Activated T-helper 1 cell treated with Interleukin-2 at 50 U/mL for 16 hours (primary cell): ENCODE measurements at places on chromosomes 4 and X.

GRCh38 chrX:105114554-105115130, 105.9 kb downstream of the TEX13A start:
- no peak for DNase-seq

DNA sequence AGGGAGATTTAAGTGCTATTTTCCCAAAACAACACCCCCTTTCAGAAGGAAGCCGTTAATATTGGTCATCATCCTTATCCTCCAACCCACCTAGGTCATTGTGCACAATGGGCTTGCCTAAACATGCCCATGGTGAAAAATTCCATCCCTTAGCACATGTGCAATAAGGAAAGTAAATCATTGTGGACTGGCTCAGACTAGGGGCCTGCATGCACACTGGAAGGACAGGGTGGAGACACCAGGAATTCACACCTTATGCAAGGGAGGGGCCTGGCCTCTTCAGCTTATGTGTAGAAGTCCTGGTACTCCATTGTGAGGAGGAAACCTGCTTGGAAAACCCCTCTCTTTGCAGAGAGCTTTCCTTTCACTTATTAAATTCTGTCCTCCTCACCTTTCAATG, 311.4 kb upstream of the NDST4 start:
- DNase-seq, result no peak

DNA sequence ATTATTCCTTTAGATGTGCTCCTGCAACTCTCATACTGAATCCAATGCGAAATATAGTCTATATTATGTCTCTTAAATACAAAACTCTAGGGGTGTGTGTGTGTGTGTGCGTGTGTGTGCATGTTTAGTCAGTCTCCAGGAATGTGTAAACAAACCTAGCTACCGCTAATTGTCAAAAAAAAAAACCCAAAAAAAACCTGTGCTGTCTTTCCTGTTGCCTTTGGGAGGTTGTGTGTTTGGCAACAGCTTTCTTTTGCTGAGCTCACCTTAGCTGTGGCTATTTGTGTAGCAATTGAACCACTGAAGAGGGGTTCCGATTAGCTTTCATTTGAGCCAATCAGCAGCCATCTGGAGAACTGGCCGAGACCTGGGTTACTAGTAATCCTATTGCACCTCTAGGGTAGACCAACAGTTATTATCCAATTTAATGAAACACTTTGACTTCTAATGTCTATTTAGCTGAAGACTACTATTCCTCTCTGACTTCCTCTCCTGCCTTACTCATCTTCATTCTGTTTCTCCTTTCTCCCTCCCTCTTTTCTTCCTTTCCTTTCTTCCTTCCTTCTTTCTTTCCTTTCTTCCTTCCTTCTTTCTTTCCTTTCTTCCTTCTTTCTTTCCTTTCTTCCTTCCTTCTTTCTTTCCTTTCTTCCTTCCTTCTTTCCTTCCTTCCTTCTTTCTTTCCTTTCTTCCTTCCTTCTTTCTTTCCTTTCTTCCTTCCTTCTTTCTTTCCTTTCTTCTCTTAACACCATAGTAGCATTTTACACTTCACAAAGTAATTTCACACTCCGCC, 471.1 kb downstream of the GBA3 start:
- no peak for DNase-seq

GRCh38 chr4:135197641-135198040, 996.1 kb upstream of the PABPC4L start:
- no peak for DNase-seq

GRCh38 chrX:39967348-39967747, 130.4 kb downstream of the BCOR start:
- DNase-seq, result no peak

- no peak for DNase-seq
Measured at GRCh38 chr4:82043809-82044137, 330.0 kb downstream of the HNRNPD start.

GRCh38 chrX:41184312-41184711, 99.1 kb downstream of the USP9X start:
- DNase-seq, result no peak

DNA sequence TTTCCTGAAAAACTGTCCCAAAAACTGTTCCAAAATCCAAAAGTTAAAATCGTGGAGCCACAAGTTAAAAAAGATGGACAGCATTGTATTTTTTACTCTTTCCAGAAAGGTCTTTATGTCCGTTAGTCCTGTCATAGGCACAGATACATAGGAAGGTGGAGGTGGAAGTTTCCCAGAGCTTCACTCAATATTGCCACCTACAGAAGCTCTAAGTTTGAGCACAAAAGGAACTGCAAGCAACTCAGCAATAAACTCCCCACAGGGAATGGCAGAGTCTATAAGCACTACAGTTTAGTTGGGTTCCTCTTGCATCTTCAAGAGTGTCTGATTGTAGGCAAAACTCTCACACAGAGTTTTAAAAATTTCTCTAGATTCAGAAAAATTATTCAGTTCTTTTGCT, 22.0 kb upstream of the UGT2B4 start:
- DNase-seq, result no peak

DNA sequence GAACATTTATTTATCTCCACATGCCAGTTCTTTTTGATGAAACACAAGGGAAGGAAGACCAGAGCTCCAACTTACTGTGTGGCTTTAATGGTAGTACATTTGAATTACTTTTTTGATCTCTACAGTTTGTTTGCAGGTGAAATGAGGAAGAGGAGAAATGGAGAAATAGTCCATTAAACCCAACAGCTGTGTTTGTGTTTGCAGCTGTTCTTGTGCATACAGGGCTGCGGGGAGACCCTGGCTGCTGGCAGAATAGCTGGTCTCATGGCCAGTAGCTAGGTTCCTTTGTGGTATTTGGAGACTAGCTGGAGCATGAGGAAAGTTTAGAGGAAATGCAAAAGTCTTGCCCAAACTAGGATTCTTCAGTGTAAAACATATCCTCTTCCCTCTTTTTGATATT, 374.8 kb downstream of the GPAT3 start:
- DNase-seq, result no peak

- DNase-seq, result no peak
Measured at GRCh38 chrX:37757082-37757481, 22.8 kb upstream of the CYBB start.

DNA sequence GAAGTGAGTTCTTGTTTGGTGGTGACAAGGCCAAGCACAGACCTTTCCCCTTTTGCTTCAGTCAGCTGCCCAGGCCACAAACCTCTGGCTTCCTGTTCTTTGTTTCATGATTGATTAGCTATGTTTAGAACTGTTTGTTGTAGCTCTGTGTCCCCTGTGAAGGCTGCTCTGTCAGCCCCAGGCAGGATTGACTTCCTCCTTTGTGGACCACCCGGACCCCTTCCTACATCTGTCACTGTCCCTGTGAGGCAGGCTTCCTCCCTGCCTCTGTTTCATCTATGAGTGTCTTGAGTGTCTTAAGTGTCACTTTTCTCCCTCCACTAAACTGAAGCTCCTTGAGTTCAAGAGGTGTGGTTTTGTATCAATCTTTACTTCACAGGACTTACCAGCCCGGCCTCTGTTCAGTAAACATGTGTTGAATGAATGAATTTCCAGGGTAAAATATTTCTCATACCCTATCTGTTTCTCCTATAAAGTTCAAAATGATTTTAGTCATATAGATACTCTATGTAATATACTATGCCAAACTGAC, 83.5 kb downstream of the ZNF674 start:
- no peak for DNase-seq

GRCh38 chr4:71004281-71004851, 10.9 kb downstream of the DCK start:
- no peak for DNase-seq

GRCh38 chrX:82748906-82749505, 759.1 kb upstream of the POU3F4 start:
- DNase-seq, result no peak

DNA sequence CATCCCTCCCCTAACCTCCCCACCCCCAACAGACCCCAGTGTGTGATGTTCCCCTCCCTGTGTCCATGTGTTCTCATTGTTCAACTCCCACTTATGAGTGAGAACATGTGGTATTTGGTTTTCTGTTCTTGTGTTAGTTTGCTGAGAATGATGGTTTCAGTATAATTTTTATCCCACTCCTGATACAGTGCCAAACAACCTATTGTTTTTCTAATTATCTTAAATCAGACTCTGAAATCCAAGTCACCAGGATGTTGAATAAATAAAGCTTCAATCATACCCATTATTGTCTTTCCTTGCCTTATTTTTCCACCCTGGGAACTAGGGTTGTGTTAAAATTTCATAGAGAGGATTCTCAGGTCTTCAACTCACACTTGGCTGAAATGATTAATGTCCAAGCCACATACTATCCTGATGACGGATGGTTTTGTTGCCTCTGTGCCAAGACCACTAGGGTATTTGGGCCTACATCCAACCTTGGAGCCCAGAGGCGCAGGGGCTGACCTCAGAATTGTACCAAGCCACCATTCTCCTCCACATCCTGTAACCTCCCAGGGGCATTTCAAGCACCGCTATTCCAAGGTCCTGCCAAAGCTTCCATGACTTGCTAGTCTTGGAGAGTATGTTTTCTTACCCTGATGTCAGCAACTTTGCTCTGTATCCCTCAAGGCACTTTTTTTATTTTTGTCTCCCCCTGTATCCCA, 332.4 kb downstream of the ARHGAP24 start:
- no peak for DNase-seq

DNA sequence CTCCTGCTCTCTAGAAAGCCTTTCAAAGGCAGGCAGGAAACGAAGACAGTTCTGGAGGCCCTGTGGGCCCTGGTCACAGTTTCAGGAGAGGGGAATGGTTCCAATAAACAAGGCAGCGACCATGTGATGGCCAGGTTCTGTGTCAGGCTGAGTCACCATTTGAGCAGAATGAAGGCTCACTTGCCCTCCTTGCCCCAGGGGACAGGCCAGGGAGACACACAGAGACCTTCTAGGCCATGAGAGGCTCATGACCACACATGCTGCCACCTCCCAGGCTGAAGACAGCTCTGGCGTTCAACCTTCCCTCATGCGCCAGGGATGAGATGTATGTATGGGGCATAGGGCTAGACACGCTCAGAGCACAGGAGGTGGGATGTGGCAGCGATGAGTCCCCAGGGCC, 22.9 kb upstream of the TRIM2 start:
- no peak for DNase-seq

DNA sequence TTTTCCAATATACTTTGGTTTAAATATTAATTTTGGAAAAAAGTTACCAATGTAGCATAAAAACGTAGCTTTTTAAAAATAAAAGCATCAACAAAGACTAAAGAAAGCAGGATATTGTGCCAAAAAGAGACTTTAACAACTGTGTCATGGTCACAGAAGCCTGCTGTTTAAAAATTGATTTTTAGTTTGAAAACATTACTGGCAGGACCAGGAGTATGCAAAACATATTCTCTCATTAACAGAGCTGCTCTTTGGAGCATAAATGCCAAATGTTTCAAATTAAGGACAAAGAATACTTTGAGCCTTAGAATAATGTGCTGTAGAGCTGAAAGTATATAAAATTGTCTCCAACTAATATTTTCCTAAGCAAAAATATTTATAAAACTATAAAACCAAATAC, 279.0 kb downstream of the ARAP2 start:
- no peak for DNase-seq

DNA sequence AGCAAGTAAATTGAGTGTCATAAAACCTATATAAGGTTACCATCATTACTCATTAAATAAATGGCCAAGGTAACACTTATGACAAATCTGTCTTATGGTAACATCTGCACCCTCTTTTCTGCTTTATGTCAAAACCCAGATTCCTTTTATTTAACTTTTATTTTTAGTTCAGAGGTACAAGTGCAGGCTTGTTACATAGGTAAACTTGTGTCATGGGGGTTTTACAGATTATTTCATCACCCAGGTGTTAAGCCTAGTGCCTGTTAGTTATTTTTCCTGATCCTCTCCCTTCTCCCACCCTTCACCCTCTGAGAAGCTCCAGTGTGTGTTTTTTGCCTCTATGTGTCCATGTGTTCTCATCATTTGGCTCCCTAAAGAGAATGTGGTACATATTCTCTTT, 930.7 kb downstream of the CCSER1 start:
- DNase-seq, result no peak

DNA sequence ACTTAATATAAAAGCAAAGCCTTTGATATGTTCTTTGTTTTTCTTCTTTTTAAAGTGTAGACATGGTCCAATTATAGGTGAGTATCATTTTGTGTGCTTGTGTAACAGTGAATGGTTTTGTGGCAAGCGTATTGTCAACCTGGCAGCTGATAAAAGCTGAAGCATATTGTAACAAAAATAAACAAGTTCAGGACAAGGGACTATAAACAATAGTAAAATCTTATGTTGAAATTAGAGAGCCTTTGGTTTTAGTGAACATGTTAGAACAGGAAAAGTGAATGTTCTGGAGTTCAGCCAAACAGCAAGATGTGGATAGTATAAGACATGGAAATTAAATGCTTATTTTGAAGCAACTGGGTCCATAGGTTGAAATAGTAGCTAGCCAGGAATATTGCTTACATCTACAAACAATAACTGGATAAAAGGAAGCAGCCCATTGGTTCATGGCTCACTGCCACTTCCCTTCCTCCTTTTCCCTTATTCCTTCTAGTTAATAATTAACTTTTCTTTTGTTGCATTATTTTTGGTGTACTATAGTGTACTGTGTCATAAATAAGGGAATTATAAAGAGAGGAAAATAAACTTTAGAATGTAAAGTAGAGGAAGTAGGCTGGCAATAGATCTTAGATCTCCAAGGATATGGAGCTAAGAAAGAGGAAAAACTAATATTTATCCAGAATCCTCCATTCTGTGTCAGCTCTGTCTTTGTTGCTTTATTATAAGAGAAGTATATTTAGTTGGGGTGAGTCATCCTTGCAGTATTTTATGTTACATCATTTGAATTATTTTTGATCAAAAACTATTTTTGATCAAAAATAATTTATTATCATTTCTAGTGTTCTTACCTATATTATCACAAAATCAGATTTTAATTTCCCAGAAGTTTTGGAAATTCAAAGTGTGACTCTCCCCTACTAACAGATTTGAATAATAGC, 65.6 kb downstream of the MRPL1 start:
- DNase-seq, result no peak

DNA sequence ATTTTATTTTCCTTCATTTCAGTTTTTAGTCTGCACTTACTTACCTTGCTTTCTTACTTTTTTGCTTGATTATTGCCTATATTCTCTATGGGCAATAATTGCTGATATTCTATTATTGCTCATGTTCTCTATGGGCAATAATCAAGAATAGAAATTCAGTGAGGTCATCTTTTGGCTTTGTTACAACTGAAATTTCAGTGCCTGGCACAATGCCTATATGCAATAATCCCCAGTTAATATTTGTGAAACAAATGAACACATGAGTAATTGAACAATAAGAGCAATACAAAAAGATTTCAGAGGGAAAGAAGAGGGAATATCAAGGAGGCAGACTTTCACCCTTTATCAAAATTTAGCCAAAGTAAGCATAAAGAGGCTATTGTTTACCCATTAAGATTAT, 48.6 kb upstream of the ARSJ start:
- DNase-seq, result no peak
